ENCODE measurements at places on chromosomes 3 and 15.

GRCh38 chr3:156469456-156469855, 85.5 kb downstream of the SSR3 start:
- DNase-seq: no peak

GRCh38 chr15:27114473-27114872, 143.5 kb downstream of the GABRG3 start:
- DNase-seq: no peak

GRCh38 chr3:126714276-126714900, 10.3 kb downstream of the CHCHD6 start:
- no peak for DNase-seq

DNA sequence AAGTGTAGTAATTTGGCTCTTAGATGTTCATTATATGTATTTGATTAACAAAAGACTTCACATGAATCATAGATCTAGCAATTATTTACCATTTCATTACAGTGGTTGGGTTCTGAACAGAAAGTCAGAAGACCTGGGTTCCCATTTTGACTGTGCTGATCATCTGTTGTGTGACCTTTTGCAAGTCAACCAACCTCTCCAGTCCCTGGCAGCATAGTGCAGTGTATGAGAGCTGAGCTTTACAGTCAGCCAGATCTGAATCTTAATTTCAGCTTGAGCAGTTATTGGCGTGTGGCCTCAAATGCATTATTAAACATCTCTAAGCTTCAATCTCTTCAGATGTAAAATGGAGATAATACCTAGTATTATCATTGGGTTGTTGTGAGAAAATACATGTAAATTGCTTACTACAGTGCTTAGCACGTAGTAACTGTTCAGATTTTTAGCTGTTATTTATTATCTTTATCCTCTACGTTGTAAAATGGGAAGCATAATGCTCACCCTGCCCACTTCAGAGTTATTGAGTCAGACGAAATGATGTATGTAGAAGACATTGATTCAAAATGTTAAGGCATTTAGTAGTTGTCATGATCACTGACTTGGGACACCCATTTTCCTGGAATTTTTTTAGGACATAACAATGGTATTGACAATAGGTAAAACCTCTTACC, 104.0 kb downstream of the KLHL25 start:
- DNase-seq: no peak

Data from hippocampal formation (tissue), 2 donors.